Left lung (tissue), 14 donors: ENCODE measurements at places on chromosomes 2 and 18. TPM values are rescaled to one million over a fixed set of nuclear protein-coding genes. Genes with fewer than 3 reads are reported as not detected.

LRRTM1 gene
- not detected for total RNA-seq

MDH1B gene
- total RNA-seq, result 2.5 TPM

ADD2 gene
- 0.92 TPM for total RNA-seq

GAREM1 gene
- total RNA-seq, result 10.9 TPM

ALK gene
- total RNA-seq, result 0.70 TPM

CCDC68 gene
- 13.8 TPM for total RNA-seq

MRPS5 gene
- 50.5 TPM for total RNA-seq

CD8B2 gene
- total RNA-seq, result not detected

UGT1A3 gene
- not detected for total RNA-seq

DNA sequence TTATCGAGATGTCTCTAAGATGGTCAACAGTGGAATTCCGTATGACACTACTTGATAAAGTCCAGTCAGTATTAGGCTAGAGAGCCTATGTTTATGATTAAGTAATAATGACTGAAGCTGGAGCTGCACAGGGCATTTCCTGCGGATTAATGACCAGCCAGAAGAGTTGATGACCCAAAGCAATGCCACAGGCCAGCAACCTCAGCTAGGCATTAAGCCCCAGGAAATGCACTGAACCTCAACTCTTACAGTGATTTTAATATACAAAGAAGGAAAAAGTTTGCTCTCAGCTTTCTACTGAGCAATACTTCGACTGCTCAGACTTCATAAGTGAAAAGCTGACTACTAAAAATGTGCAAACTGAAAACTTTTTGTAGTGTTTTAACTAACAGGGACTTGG is 3.9 kb downstream of the KCTD1 start:
- no peaks in the 10 kb centered on the region for H3K36me3 ChIP-seq
- H3K4me1 ChIP-seq, result peaks cover 11% of the 10 kb centered on the region
- H3K27ac ChIP-seq, result no peak overlapping the region
- no peak overlapping the region for H3K4me3 ChIP-seq
- no peak for DNase-seq

DNA sequence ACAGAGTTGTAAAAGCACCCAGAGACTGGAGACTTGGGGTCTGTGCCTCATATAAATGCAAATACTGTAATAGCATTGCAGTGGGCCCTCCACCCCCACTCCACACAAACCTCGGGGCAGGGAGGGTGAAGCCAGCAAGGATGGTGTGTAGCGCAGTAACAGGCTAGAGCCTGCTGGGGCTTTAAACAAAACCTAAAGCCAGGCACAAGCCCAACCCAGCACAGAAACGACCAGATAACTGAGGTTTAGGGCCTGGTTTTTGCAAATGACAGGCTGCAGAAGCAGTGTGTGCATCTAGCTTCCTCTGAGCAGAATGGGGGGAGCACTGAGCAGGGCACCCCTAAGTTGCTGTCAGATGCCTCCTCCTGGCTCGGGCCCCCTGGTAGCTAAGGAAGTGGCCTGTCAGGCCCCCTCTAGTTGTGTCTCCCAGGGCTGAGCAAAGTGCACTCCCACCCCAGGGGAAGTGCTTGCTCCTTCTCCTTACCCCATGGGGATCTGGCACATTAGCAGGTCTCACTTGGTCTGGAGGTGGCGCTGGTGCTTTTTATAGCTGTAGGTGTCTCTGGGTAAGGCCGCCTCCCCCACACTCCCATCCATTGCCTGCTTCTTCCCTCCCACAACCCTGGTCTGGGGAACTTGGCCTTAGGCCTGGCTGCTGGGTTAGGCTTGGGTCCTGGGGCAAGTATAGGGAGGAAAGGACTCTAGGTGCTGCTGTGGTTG is 135.1 kb downstream of the CELF4 start:
- no peak overlapping the region for H3K4me3 ChIP-seq
- no peaks in the 10 kb centered on the region for H3K4me1 ChIP-seq
- no peaks in the 10 kb centered on the region for H3K36me3 ChIP-seq
- no peaks in the 10 kb centered on the region for H3K27me3 ChIP-seq

DNA sequence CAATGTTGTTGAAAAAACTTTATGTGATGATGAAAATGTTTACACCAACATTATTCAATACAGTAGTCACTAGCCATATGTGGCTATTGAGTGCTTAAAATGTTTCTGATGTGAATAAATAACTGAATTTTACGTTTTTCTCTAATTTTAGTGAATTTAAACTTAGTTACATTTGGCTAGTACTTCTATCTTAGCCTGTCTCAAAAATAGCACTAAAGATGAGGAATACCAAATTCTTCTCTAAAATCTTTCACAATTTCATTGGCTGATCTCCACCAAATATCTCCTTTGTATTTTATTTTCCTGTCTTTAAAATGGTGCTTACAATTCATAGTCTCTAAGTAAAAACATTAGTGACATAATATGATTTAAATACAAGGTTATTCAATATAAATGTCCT is 83.7 kb upstream of the RND3 start:
- DNase-seq, result no peak
- H3K36me3 ChIP-seq, result no peaks in the 10 kb centered on the region
- no peaks in the 10 kb centered on the region for H3K4me1 ChIP-seq
- no peak overlapping the region for H3K4me3 ChIP-seq
- no peak overlapping the region for H3K27ac ChIP-seq

DNA sequence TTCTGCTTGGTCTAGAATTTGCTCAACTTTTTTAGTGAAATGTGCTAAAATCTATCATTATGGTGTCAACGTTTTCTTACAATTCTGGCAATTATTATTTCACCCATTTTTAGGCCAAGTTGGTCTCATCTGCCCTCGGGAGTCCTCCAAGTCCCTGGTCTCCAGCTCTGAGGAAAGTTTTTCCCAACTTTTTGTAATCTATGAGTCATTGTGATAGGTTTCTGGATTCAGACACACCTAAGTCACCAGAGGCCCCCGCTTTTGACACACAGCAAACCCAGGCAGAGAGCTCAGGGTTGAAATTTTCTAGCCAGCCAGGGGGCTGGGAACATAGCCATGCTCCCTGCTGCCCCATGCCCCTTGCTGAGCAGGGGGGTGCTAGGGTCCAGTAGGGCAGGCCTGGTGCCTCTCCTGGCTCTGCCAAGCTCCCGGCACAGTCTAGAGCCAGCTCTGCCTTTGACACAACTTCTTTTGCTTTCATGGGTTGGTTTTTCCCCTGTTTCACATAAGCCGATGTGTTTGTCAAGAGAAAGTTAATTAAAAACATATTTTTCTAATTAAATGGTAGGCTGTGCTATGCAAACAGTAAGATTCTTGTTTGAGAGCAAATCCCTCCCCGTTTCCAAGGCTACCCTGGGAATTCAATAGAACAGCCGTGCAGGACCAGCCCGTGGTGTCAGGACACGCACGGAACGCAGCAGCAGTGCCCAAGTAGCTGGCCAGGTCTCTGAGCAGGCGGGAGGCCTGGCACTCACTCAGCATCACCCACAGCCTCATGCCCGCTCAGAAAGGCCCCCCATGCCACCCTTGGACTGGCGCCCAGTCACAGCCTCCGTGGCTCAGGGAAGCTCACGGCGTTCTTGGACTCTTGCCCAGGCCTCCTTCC is 25.5 kb upstream of the SNED1 start:
- no peaks in the 10 kb centered on the region for H3K4me1 ChIP-seq
- H3K27me3 ChIP-seq, result no peaks in the 10 kb centered on the region
- H3K4me3 ChIP-seq, result no peak overlapping the region
- H3K36me3 ChIP-seq, result no peaks in the 10 kb centered on the region
- DNase-seq, result no peak

GRCh38 chr2:196413821-196414274 is 225.7 kb upstream of the CCDC150 start:
- DNase-seq, result no peak
- H3K36me3 ChIP-seq, result no peaks in the 10 kb centered on the region
- no peak overlapping the region for H3K27ac ChIP-seq
- H3K27me3 ChIP-seq, result no peaks in the 10 kb centered on the region

DNA sequence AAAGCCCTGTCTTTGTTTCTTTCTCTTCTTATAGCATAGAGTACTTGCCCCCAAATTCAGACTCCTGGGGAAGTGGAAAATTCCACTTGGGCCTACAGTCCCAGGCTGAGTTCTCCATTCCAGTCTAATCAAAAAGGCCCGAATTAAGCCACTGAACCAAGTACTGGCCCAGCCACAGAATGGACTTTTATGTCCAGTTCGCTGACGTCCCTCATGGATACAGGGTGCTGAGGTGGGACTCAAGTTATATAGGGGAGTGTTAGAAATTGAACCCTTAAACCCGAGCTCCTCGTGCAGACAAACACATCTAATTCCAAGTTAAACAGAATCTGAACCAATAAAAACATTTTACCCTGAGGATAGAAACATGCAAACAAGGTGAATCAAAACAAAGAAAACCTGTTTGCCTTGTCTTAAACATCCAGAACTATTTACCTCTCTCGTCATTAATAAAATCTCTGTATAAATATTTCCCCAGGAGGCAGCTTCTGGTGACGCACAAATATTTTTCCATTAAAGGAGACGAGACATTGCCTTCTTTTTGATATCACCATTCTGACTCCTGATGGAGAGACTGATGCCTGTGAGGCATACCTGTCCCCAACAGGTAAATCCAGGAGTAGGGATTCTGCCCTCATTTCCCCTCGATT is 136.8 kb upstream of the ARL4C start:
- no peaks in the 10 kb centered on the region for H3K27me3 ChIP-seq
- no peaks in the 10 kb centered on the region for H3K36me3 ChIP-seq
- no peak for DNase-seq
- peaks cover 4% of the 10 kb centered on the region for H3K4me1 ChIP-seq
- H3K27ac ChIP-seq, result no peak overlapping the region

DNA sequence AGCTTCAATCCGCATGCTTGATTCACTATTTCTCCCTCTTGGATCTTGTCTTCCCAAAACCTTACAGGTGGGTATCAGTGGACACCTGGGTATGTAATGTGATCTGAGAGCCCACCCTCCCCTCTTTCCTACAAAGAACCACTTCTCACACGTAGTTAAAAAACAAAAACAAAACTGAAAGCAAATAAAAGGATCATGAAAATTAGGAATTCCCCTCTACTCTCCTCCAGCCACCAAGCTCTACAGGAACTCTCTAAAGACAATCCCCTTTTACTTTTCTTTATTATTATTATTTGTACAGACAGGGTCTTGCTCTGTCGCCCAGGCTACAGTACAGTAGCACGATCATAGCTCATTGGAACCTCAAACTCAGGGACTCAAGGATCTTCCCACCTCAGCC is 40.8 kb upstream of the MYO1B start:
- H3K36me3 ChIP-seq, result no peaks in the 10 kb centered on the region
- H3K27me3 ChIP-seq, result no peaks in the 10 kb centered on the region
- peaks cover 30% of the 10 kb centered on the region for H3K4me1 ChIP-seq
- peak overlapping the region; percentile 13 for H3K27ac ChIP-seq

DNA sequence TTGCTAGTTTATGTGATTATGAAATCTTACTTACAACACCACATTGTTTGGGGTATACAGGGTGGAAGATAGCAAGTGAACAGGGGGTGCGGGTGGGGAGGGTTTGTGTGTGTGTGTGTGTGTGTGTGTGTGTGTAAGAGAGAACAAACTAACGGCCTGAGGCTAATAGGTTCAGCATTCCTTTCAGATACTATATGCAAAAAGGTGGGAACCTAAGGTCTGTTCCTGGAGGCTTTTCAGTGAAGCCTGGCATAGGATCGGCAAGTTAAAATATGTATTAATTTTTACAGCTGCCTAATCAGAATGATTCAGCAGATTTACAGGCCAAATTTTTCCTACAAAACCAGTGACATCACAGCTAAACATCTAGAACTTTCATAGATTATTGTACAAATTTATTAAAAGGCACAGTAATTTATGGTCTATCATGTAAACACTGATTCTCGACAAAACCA is 7.6 kb upstream of the SPDYA start:
- no peaks in the 10 kb centered on the region for H3K27me3 ChIP-seq
- no peaks in the 10 kb centered on the region for H3K4me1 ChIP-seq
- DNase-seq, result no peak
- H3K4me3 ChIP-seq, result no peak overlapping the region

- DNase-seq, result no peak
- no peaks in the 10 kb centered on the region for H3K36me3 ChIP-seq
- H3K4me1 ChIP-seq, result peaks cover 3% of the 10 kb centered on the region
- peak overlapping the region; percentile 50 for H3K27ac ChIP-seq
- H3K4me3 ChIP-seq, result no peak overlapping the region
These were observed 36.3 kb upstream of the CTDP1 start for GRCh38 chr18:79643054-79643984.

GRCh38 chr18:61651880-61652268 is 240.9 kb downstream of the RNF152 start:
- no peak for DNase-seq
- no peaks in the 10 kb centered on the region for H3K4me1 ChIP-seq
- H3K4me3 ChIP-seq, result no peak overlapping the region
- H3K27me3 ChIP-seq, result no peaks in the 10 kb centered on the region
- H3K27ac ChIP-seq, result no peak overlapping the region

DNA sequence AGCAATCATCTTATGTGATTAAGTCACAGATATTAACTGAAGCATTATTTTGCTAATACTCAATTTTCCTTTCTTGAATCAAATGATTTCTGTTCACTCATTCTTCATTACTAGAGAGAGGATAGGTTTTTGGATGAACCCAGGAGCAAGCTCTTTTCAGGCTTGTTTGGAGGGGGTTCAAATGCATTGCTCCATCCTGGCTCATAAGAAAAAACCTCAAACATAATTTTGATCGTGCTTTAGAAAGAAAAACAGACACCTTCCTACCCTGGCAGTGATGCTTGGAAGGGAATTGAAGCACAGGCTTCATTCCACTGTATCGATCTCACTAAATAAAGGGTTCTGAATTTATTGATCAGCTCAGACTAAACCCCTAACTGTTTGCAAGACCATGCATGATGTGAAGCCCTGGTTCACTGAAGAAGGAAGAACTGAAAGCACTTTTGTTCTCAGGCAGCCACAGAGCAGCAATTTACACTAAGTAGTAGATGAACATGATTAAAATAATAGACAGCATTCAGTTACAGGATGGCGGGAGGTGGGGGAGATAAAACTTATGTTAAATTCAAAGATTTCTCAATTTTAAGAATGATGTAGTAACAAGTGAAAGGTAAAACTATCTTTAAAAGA is 53.4 kb downstream of the CDH2 start:
- DNase-seq, result no peak
- no peaks in the 10 kb centered on the region for H3K36me3 ChIP-seq
- H3K4me3 ChIP-seq, result no peak overlapping the region
- no peaks in the 10 kb centered on the region for H3K27me3 ChIP-seq

- H3K27ac ChIP-seq, result no peak overlapping the region
- no peak overlapping the region for H3K4me3 ChIP-seq
- no peak for DNase-seq
- H3K36me3 ChIP-seq, result no peaks in the 10 kb centered on the region
These were observed 27.5 kb downstream of the CDH20 start for GRCh38 chr18:61360404-61361383.

DNA sequence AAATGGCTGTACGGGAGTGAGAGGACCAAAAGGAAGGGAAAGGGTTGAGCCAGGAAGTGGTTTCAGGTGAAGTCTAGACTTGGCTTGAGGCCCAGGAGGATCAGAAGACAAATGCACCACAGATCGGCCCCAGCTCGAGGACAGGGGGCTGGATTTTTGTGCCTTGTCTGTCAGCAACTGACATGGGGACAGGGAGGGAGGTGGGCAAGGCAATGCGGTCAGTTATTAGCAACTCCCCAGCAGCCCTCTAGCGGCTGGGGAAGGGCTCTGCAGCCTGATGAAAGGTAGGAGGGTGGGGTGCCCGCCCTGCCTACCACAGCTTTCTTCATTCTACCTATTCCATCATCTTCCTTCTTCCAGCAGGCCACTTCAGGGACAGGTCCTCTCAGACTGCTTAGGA is 50.0 kb downstream of the CPO start:
- H3K27ac ChIP-seq, result no peak overlapping the region
- H3K27me3 ChIP-seq, result no peaks in the 10 kb centered on the region
- H3K4me3 ChIP-seq, result no peak overlapping the region
- no peaks in the 10 kb centered on the region for H3K36me3 ChIP-seq
- DNase-seq, result no peak
